ENCODE measurements at places on chromosomes 7 and 10. TPM values are rescaled to one million over a fixed set of nuclear protein-coding genes. Genes with fewer than 3 reads are reported as not detected.
A peak's percentile ranks its signal among the peaks of the same experiment; 100 is the strongest.

DNA sequence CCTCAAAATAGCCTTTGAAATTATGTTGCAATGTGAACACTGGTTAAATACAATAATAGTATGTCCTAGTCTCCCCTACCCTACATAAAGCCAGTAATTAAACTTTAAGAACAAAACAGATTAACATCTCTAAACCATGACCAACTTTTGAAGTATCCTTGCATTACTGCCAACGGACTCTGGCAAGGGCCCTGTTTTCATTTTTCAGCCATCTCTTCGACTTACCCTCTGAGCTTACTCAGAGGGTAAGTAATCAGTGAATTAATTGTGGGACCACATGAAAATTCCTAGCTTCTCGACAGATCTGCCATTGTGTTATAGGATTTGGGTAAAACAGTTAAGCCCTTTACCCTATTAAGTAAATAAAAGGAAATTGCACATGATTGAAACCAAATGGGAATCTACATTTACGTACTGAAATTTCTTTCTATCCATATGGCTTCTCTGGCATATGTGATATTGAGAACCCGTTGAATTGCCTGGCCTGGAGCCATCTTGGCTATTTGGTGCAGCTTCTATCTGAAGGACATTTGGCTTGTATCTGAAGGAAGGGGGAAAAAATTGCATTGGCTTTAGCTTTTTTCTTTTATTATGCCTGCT, 39.6 kb downstream of the DYNC1I1 start:
- DNase-seq: no peak

DNA sequence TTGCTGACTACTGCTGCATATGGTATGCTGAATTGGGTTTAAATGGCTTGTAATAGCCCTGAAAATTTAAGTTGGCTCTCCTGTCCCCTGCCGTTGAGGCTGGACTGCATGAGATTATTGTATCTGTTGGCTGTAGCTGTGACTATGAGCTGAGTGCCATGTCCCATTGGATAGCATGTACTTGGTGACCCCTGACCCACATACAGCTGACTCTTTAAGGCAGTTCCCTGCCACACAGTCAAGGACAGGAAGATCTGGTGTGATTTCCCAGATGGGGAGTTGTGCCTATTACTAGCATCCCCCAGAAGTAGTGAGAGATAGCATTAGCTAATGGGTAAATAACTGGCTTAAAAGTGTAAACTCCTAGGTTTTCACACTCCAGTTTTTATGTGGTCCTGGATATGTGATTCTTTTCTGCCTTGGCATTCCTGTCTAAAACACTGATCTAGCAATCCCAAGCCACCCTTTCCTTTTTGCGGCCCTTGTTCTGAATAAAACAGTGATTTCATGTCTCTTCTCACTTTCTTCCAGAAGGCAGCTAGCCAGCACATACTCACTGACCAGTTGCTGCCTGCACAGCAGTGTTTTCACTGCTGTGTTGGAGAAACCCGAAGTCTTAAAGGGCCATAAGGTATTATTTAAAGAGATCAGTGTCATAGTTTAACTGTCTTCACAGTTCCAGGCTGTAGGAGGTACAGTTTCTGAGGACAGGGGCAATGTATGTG, 35.9 kb downstream of the LRRC4 start:
- no peak for DNase-seq

DNA sequence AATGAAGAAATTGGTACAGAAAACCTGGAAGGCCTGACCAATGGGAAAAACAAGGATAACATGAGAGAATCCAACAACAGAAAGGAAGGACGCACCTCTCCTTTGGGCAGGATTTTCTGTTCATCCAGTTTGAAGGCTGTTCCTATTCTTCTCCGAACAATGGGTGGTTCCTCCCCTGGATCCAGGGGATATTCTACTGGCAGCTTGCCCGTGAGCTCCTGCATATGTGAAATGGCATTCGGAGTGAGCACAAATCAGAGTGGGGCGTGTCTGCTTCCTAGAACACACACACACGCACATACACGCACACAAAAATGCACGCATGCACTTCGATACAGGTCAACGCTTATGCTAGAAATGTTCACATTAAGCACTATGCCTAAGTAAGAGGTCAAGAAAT, 83.5 kb downstream of the PRPF18 start:
- no peak for DNase-seq

DNA sequence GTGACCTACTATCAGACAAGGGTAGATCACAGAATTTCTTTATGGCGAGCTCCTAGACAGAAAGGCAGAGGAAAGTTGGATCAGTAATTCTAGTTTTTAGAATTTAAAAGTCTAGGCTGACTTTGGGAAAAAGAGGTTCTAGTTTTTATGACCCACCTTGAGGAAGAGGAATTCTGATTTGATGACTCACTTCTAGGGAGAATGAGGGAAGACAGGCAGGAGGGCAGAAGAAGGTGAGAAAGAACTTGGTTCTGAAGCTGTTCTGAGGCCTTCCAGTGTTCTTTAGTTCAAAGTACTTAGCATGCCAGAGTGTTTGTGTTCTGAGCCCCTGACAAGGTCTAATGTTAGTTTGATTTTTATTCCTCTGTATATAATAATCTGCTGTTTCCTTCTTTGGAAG, 97.2 kb downstream of the PODXL start:
- DNase-seq: no peak

PNLIPRP1 gene
- total RNA-seq: not detected

GRCh38 chr7:149020483-149020882, 7.8 kb downstream of the PDIA4 start:
- peak; percentile 25 for DNase-seq

- peak; percentile 62 for DNase-seq
Observed at GRCh38 chr10:69913606-69914382, 112.1 kb downstream of the COL13A1 start.

DNA sequence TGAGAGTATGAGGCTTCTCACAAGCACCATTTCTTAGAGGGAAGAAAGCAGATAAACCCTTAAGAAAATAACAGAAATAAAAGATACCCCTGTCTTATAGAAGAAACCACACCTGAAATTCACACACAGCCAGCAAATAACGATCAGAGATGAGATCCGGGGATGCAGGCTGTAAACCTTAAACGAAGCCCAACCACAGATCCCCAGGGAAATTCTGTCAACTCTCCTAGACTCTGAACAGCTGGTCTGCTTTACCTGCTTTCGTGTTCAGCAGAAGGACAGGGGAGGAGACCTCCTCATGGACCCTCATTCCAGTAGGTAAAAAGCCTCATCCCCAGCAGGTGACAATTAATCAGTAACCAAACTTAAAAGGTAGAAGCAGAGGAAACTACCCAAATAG, 45.0 kb downstream of the VOPP1 start:
- DNase-seq: no peak

NKX2-3 gene
- not detected for total RNA-seq

- no peak for DNase-seq
Observed at GRCh38 chr10:74077416-74077815, 73.2 kb downstream of the AP3M1 start.

GRCh38 chr10:13105184-13105583, 5.2 kb downstream of the OPTN start:
- DNase-seq: no peak

DNA sequence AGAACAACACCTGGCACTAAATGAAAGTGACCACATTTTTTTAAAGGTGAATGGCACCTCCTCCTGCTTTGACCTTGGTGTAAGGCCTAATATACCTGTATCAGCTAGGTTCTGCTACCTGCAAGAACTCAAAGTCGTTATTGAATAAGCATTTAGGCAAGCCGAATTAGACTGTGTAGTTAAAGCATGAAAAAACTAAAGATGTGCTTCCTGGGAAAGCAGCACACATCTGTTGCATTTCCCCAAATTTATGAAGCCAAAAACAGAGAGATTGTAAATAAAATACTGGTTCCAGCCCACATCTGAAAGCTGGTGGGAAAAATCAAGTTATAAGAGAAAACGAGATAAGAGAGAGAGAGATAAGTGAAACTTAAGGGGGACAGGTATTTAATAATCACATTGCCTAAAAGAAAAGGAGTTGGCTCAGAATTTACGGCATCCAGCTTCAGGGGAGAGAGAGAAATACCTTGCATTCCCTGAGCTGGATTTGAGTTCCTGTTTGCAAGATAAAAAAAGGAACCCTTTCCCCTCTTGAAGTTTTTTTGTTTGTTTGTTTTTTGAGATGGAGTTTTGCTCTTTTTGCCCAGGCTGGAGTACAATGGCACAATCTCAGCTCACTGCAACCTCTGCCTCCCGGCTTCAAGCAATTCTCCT, 1.8 kb upstream of the XPNPEP1 start:
- DNase-seq: peak; percentile 21

DNA sequence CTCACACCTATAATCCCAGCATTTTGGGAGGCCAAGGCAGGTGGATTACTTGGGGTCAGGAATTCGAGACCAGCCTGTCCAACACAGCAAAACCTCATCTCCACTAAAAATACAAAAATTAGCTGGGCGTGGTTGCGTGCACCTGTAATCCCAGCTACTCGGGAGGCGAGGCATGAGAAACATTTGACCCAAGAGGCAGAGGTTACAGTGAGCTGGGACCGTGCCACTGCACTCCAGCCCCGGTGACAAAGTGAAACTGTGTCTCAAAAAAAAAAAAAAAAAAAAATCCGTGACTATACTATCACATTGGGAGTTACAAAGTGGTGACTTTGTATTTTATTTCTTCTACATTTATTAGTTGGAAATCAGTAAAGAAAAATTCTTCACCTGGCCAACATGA, 101.2 kb downstream of the EPC1 start:
- DNase-seq: no peak

FAM149B1 gene
- 14.6 TPM for total RNA-seq

OR2A42 gene
- not detected for total RNA-seq

DNA sequence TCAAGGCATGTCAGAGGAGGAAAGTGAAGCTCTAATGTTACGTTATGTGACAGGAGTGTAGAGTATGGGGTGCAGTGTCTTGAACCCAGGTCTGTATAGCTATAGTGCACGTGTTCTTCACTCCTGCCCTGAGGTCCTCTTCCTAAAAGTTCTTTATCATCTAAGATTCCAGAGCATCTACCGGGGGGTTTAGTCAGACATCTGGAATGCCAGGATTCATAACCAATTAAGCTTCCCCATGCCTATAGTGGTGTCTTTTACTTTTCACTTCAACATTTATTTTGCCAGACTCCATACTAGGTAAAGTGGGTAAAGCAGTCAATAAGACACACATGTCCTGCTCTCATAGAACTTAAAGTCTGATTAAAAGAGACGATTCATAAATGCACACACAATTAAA, 22.4 kb downstream of the PPP1R3C start:
- no peak for DNase-seq

GRCh38 chr7:85452674-85453073, 265.8 kb upstream of the SEMA3D start:
- no peak for DNase-seq

METTL2B gene
- total RNA-seq: 39.5 TPM

CASTOR2 gene
- total RNA-seq: 22.3 TPM

EPO gene
- 0.15 TPM for total RNA-seq

GRCh38 chr7:80036107-80036506, 98.5 kb upstream of the GNAI1 start:
- DNase-seq: no peak

DNA sequence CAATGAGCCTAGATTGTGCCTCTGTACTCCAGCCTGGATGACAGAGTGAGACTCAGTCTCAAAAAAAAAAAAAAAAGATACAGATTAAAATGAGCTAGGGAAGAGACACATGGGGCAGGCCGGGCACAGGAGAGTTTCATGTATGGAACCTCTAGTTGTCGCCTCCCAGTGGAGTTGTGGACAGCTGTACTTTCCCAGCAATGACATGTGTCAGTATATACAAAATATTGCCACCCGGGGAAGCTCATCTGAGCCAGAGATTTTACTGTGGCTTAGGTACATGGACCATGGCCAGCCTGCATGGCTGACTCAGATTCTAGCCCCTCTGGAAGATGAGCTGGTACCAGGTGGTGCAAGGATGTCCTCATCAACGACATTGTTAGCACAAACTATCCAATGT, 87.4 kb downstream of the COL26A1 start:
- no peak for DNase-seq

PRTFDC1 gene
- 13.4 TPM for total RNA-seq

CYP2C19 gene
- total RNA-seq: 0.14 TPM

NODAL gene
- 151 TPM for total RNA-seq

DNA sequence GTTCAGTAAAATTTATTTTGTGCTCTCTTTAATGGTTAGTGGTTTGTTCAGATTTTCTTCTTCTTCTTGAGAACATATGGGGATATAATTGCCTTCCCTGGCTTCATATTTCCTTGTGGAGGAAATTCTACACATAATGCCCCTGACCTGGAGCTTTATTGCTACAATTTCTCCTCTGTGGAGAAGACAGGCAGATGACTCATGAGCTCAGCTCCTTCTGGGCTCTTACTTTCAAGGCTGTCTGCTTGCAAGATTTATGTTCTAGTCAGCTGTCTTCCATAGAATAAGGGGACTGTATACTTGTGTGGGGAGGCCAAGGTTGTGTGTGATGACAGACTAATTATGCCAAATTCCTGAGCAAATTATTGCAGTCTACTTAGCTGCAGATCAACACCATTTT, 1.6 kb downstream of the LRRD1 start:
- DNase-seq: no peak

DNA sequence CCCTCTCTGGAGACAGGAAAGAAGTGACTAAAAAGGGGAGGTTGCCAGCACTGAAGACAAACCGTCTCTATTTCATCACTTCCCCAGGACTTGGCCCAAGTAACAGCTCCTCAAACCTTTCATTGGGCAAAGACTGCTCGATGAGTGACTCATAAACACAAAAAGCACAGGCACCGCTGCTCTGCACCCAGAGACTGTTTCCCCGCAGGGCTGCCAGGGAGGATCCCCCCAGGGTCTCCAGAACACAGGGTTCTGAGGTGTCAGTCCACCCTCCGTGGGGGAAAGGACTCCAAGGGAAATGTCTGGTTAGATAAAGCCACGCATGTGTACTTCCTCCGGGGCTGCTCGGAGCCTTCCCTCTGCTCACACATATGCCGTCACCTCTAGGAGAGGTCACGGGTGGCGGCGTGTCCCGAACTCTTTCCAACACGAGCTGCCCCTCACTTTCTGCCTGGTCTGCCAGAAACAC, 59.9 kb downstream of the INSIG1 start:
- DNase-seq: no peak
